ENCODE measurements at places on chromosomes 2 and 18.
A peak's percentile ranks its signal among the peaks of the same experiment; 100 is the strongest.

DNA sequence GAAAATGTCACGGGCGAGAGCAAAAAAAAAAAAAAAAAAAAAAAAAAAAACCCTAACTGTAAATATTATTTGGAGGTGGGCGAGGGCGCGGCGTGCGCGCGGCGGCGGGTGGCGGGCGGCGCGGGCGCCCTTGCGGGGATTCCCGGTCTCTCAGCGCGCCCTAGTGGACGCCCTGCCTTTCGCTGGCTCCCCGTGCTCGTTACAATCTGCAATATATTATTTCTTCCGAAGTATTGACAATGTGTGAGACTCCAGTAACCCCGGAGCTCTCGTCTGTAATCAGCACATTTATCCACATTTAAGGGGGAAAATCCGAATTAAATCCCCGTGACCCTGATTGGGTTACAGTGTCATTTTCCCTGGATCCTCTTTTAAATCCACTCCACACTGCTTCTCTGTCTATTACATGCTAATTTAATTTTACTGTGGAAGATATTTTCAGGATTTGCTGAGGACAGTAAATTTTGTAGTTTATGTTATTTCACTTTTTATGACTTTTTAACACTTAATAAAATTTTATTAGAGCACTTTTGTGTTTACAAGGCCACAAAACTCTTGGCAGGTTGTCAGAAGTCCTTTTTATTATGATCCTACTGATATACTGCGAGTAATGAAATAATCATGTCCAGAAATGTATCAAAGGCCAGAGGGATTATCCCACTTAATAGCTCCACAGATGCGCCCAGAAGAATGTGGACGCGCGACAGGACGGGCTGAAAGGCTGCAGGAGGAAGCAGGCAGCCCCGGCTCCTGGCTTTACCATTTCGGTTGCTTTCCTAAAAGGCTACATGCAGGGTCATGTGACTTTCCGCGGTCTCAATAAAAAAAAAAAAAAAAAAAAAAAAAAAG is 369.1 kb downstream of the MTX2 start:
- peak; percentile 61 for DNase-seq

DNA sequence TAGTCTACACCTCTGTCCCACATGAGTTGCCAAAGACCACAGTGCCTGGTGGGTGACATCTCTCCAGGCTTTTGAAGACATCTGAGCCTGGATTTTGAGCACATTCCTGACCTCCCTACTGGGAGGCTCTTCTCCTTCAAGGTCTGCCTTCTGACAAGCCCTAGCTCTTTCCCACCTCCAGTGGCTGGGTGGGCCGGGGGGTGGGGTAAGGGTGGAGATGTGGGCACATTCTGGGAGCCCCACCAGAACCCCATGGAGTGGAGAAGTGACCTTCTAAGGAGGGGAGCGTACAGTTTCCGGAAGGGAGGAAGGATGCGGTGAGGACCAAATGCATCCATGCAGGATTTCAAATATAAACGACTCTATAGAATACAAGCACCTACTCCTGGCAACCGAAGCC is 27.9 kb upstream of the ANXA4 start:
- no peak for DNase-seq

DNA sequence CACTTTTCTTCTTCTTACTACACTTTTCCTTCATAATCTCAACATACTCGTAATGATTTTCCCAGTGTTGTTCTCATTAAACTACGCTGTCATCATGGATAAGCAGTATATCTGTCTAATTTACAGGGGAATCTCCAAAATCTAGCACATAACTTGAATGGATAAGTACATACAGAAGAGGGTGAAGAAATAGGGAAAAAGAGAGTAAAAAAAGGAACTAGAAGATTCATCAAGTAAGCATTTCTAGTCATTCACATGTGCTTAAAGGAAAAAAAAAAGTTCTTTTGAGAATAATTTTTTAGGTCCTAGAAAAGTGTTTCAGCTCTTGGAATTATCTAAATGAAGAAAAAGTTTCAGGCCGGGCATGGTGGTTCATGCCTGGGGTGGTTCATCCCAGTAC is 51.6 kb downstream of the SRBD1 start:
- DNase-seq, result no peak

- peak; percentile 6 for DNase-seq
Observed at GRCh38 chr18:52254367-52254766, 85.6 kb upstream of the DCC start.

Data from choroid plexus epithelial cell (primary cell).